ENCODE measurements at places on chromosomes 2 and 18.

- no peak for DNase-seq
Observed at GRCh38 chr18:68445668-68446426, 269.1 kb downstream of the TMX3 start.

- no peak for DNase-seq
Observed at GRCh38 chr2:211070547-211070946, 514.1 kb downstream of the CPS1 start.

GRCh38 chr2:231642631-231643494 lies 50.2 kb downstream of the TEX44 start:
- DNase-seq: no peak

DNA sequence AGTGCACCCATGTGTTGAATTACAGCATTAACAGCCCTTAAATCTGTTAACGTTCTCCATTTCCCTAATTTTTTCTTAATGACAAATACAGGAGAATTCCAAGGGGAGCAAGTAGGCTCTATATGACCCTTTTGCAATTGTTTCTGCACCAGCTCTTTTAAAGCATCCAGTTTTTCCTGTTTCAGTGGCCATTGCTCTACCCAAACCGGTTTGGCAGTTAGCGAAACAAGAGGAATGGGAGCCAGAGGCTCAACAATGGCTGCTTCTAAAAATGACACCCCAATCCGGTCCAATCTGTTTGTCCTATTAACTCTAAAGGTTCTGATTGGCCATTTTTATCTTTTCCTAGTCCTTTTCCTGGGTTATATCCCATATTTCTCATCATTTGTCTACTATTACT lies 15.1 kb upstream of the SUCLG1 start:
- no peak for DNase-seq

DNA sequence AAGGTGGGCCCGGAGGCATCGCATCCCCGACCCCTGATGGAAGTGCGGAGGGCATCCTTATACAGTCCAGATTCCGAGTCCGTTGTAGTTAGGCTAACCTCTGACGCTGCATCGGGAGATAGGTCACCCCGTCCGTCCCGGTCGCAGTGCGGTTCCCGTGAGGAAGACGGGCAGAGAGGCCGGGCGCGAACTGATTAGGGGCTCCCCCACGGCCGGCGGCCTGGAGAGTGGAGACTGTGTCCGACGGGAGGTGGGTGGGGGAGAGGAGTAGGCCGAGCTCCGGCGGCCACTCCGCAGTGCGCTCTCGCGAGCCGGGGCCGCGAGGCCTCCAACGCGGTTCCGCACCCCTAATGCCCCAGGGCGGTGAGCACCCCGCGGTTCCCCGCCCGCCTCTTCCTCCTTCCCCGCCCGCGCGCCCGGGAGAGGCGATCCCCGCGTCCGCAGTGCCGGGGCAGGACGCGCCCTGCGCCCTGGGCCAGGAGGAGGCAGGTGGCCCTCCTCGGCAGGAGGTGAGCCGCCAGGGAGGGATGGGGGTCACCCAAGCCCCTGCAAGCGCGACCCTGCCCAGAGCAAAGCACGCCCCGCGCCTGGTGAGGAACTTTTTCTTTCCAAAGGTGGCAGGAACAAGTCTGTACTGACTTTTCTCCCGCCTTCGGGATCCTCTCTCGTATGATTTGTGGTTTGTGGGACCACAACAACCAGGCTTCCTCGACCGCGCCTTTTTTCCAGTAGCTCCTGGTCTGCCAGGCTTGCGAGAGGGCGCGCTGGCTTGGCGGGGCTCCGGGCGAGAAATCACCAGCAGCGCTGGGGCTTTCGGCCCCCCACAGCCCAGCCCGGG lies 1.4 kb upstream of the SP5 start:
- DNase-seq: peak; percentile 82

GRCh38 chr18:78893281-78894032 lies 86.2 kb upstream of the SALL3 start:
- DNase-seq: peak; percentile 28
